ENCODE measurements at places on chromosomes 7 and 10.

GRCh38 chr7:134512271-134512670 lies 15.1 kb upstream of the AKR1B10 start:
- DNase-seq: no peak

DNA sequence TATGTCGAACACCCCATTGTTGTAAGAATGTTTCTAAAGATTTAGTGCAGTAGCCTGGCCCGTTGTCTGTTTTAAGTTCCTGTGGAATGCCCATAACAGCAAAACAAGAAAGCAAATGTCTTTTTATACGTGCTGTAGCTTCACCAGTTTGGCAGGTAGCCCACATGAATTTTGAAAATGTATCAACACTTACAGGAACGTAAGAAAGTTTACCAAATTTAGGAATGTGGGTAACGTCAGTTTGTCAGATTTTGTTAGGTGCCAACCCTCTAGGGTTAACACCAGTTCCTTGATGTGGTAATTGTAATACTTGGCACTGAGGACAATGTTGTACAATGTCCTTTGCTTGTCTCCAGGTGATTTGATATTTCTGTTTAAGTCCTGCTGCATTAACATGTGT lies 3.2 kb upstream of the GIMAP4 start:
- DNase-seq: no peak

- DNase-seq: no peak
These were observed 13.5 kb upstream of the TM9SF3 start for GRCh38 chr10:96600337-96600736.

DNA sequence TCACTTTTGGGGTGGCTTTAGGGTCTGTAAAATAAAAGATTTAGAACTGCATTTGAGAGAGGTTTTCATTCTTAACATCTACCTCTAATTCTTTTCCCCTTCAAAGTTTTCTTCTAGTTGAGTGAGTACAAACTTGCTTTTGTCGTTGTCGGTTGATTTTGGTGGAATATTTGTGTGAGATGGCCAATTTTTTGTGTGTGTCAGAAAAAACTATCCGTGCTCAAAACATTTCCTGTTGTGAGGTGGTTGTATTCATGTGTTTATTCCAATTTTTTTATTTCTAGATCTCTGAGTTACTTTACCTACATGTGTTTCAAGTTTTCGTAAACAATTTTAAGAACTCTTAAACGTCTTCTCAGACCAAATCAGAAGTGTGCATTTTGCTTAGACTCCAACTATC lies 1.6 kb downstream of the AHR start:
- DNase-seq: no peak

GRCh38 chr7:2873686-2874551 lies 29.8 kb upstream of the GNA12 start:
- peak; percentile 37 for DNase-seq

- no peak for DNase-seq
These were observed 5.4 kb upstream of the MARVELD1 start for GRCh38 chr10:97708167-97708566.

DNA sequence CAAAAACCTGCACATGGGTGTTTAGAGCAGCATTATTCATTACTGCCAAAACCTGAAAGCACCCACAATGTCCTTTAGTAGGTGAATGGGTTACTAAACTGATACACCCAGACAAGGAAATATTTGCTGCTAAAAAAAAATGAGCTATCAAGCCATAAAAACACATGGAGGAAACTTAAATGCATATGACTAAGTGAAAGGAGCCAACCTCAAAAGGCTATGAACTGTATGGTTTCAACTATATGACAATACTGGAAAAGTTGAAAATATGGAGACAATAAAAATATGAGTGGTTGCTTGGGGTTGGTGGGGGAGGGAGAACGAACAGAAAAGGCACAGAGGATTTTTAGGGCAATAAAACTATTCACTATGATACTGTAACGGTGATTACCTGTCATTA lies 291.0 kb downstream of the TNS3 start:
- no peak for DNase-seq

- DNase-seq: no peak
These were observed 38.9 kb downstream of the BAZ1B start for GRCh38 chr7:73483171-73483570.

DNA sequence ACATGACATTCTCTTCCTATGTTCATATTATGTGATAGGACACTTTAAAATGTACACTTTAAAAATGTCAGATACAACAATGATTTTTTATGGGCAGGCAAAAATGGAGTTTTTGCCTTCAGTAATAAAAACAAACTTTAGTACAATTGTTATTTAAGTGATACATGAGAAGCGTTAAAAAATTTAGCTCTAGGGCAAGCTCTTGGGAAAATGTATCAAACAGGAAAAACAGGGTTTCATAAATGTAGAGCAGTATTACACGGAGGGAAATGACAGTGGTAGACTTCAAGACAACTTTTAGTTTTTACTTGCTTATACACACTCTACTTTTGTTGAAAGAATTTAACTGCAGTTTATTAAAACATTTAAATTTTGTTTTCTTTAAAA lies 1.5 kb downstream of the FHIP2A start:
- DNase-seq: no peak

DNA sequence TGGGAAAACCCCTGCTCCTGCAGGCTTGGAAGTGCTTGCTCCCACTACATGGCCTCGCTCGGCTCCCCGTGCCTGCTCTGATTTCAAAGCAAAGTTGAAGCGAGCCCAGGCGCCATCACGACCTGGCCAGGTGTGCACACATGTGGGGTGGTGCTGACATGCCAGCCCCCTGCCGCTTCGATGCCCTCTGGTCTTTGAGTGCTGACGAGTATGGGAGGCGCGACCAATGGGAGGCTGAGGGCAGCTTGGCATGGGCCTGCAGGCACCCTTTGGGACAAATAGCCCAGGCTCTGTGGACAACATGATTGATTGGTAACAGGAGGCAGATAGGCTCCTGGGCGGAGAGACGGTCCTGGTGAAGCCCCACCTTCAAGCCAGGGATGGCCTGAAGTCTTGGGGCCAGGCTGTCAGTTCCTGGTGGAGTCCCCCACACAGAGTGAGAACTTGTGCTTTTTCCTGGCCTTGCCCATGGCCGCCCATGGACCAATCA lies 252.4 kb upstream of the SEMA3A start:
- no peak for DNase-seq

DNA sequence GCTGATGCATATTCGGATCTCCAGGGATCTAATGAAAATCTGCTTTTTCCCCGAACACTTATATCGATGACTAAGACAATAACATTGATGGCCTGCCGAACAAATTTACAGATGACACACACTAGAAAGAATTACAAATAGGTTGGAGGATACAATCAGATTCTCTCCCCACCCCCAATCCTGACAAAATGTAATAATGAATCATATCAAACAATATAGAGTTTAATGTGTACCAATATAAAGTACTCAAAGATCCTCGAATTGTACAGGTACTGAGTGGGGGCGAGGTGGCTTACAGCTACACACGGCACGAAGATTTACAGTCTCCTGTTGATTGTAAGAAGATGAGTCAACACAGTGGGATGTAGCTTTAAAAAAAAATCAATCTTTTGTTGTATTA lies 182.7 kb upstream of the MKLN1 start:
- DNase-seq: no peak

DNA sequence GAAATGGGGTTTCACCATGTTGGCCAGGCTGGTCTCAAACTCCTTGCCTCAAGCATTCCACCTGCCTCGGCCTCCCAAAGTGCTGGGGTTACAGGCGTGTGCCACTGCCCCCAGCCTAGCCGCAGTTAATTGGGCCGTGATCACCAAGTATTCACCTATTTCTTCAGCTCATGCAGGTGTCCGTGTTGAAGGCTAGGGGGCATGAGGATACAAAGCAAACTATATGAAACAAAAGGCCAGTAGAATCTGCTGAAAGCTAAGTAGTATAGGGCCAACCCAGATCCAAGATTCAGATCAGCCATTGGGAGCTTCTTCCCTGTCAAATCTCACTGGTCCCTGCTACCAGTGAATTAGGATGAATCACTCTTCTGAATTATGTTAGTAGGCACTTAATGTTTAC lies 73.4 kb downstream of the LRRC4 start:
- DNase-seq: no peak

DNA sequence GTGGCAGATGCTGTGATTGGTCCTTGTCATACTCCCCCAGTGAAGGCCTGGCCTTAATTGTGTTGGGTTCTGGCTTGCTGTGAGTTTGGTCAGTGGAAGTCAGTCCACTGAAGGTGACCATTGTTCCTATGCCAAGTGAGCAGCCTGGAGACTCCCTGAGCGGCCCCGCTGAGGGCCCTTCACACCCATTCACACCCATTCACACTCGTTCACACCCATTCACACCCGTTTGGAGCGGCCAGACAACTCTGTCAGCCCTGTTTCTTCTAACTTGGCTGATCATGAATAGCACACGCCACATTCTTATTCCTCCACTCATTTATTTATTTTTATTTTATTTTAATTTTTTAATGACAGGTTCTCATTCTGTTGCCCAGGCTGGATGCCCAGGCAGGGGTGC lies 61.5 kb downstream of the C10orf120 start:
- DNase-seq: no peak
